Activated effector memory CD4-positive, alpha-beta T cell treated with anti-CD3 and anti-CD28 coated beads, Interleukin-2, amount 50 U/mL, for 16 hours (primary cell): ENCODE measurements at places on chromosomes 4 and X.

- no peak for DNase-seq
These were observed 35.7 kb downstream of the APOO start for GRCh38 chrX:23871905-23872546.

GRCh38 chr4:134622199-134622598, 420.6 kb upstream of the PABPC4L start:
- DNase-seq, result no peak

- no peak for DNase-seq
These were observed 101.0 kb downstream of the ATP11C start for GRCh38 chrX:139831675-139832456.

GRCh38 chr4:157895205-157895604, 277.6 kb downstream of the GASK1B start:
- DNase-seq, result no peak

DNA sequence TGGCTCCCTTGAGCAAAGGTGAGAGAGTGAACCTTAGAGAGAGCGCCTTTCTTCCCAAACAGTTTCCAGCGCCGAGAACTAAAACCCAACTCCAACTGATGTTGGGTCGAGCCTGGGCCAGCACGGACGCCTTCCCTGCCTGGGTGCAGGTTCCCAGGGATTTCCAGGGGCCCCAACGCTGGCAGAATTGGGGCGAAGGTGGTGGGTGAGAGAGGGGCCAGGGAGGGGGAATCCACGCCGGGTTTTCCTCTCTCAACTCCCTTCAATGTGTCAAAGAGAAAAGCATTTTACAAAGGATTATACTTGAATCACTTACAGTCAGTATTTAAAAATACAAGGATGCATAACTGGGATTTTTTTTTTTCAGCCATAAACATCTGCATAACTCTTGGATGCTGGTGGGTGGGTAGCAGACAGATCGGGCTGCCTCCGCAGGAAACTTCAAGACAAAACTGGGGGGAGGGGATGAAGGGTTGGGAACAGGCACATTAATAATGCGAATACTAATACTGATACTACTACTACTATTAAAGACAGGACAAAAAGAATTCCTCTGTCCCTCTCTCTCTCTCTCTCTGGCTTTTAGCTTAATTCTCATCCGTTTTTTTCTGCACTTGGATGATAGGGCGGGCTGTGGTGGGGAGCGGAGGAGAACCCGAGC, 1.3 kb upstream of the ARX start:
- DNase-seq, result no peak

- no peak for DNase-seq
These were observed 57.5 kb downstream of the PARM1 start for GRCh38 chr4:74990276-74990875.

DNA sequence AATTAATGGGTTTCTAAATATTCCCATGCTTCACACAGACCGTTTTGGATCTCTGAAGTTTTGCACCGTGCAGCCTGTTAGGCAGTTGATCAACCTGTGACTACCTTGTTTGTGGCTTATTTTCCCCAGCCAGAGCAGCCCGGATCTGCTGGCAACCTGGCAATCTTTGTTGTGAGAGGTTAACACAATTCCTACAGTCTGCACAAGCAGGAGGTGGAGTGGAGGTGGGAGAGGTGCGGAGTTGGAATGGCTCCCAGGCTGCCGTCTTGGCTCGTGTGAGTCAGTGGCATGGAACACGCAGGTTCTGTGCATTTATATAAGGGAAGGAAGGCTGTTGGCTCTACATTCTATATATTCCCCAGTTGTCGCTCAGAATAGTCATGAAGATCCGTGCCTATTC, 70.9 kb upstream of the STOX2 start:
- no peak for DNase-seq

- no peak for DNase-seq
These were observed 5.1 kb upstream of the WDR1 start for GRCh38 chr4:10121568-10122208.

DNA sequence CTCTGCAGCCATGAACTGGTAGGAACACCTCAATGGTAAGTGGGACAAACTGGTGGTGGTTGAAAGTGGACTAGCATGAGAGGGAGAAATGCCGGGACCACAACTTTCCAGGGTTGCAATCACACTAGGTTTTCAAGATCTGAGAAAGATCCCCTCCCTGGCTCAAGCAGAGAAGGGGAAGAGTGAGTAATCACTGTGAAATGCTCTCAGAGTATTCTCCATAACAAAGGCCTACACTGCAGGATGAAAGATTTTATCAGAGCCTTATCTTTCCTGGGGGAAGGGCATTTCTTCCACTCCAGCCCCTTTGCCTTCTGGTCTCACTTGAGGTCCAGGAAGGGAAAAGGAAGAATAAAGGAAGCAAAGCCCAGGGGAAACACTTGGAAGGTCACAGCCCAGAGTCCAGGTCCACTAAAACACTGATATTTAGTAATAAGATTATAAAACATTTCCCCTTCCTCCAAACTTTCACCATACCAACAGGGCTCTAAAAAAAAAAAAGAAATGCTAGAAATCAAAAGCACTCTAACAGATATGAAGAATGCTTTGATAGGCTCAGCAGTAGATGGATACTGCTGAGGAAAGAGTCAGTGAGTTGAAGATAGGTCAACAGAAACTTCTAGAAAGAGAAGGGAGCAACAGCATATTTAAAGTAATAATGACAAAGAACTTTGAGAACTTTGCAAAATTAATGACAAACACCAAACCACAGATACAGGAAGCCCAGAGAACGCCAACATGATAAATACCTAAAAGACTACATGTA, 95.9 kb downstream of the WDFY3 start:
- no peak for DNase-seq

DNA sequence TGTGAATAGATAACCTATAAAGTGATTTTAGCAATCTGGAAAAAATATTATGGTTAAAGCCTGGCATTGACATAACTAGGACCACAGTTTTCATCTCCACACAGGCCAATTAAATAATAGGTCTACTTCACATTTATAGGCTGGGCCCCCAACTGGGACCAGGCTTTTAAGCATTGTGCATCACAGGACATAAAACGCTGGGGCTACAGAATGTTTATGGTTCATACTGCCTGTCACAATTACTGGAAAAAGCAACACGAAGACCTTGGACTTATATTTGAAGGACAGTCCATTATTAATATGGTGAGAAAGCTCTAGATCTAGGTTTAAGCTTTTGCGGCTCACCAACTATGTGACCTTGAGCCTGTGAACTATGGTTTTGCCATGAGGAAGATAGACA, 94.2 kb downstream of the MFAP3L start:
- no peak for DNase-seq

- no peak for DNase-seq
These were observed 671.7 kb upstream of the NR3C2 start for GRCh38 chr4:149113804-149114430.

GRCh38 chr4:147590249-147590920, 26.8 kb upstream of the TMEM184C start:
- DNase-seq, result peak; percentile 69

GRCh38 chrX:19747652-19748610, 139.5 kb downstream of the SH3KBP1 start:
- DNase-seq, result peak; percentile 88

DNA sequence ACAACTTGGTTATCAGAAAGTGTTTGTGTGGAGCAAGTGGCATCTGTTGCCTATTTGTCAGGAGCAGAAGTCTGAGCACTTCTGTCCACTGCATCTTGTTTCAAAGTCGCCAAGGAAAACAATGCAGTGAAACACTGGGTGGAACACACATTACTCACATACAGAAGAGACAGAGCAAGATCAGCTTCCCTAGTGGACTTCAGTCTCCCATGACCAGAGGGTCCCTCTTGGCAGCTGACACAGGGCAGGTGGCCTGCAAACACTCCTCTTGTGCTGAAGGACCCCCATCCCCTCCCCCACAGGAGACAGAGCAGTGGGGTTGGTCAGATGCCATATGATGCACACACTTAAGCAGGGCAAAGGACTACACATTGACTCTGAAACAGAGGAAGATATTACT, 3.6 kb upstream of the BBS12 start:
- no peak for DNase-seq

DNA sequence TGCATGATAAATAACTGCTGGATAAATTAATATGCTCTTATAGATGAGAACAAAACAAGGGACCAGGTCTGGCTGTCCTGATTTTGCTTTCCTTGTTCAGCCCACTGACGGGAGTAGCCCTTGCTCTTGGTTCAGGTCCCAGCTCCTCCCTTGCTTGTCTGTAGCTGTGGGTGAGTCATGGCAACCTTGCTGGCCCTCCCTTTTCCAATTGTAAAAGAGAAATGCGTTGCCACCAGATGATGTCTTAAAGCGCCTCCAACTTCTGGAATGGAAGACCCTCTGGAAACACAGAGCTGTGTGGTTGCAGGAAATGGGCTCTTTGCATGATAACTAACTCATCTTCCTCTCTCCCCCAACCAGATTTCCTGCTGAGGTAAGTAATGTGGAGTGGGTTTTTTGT, 171.4 kb downstream of the AASDH start:
- DNase-seq, result no peak

GRCh38 chrX:72330131-72330530, 24.4 kb upstream of the CITED1 start:
- DNase-seq, result no peak

- no peak for DNase-seq
These were observed 10.1 kb upstream of the VMA21 start for GRCh38 chrX:151386838-151387459.

- DNase-seq, result peak; percentile 71
These were observed 141.4 kb downstream of the PPP3CA start for GRCh38 chr4:101205916-101206315.

GRCh38 chrX:47664737-47665136, 5.8 kb upstream of the UXT start:
- no peak for DNase-seq

GRCh38 chrX:43225626-43226328, 430.3 kb upstream of the MAOA start:
- DNase-seq, result no peak

DNA sequence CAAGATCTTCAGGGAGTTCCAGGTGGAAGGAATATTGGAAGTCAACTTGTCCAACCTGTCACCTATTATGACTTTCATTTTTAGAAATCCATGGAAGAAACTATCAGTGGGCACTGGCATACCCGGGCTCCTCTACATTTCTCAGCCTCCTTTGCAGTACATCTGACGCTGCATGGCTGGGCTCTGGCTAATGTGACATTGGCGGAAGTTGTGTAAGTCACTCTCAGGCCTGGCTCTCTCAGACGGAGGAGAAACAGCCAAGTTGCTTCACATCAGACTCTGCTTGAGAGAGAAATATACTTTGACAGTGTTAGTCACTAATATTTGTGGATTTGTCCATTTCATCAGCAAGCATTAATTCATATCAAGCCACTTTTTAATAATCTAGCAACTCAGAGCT, 4.5 kb downstream of the DCHS2 start:
- DNase-seq, result no peak

GRCh38 chr4:89823416-89823815, 13.5 kb downstream of the SNCA start:
- no peak for DNase-seq

DNA sequence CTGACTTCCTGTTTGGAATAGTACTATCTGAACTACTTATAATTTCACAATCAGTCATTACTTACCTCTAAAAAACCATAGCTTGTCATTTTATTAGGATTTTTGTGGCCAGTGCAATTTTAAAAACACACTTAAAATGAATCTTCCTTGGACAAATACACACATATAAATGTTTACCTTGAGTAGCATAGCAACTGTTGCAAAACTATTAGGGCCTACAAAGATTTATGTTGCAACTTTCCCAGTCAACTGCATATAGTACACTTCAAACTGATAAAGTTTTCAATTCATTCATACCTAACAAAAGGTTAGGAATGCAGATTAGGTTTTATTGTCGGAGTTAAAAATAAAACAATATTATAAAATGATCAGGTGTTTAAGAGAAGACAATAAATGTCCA, 193.0 kb downstream of the PDGFC start:
- no peak for DNase-seq

GRCh38 chrX:87370865-87371264, 146.7 kb upstream of the KLHL4 start:
- no peak for DNase-seq

- no peak for DNase-seq
These were observed 272.5 kb downstream of the ARHGAP10 start for GRCh38 chr4:148004228-148004857.

GRCh38 chr4:123468479-123469031, 72.0 kb downstream of the SPRY1 start:
- no peak for DNase-seq

DNA sequence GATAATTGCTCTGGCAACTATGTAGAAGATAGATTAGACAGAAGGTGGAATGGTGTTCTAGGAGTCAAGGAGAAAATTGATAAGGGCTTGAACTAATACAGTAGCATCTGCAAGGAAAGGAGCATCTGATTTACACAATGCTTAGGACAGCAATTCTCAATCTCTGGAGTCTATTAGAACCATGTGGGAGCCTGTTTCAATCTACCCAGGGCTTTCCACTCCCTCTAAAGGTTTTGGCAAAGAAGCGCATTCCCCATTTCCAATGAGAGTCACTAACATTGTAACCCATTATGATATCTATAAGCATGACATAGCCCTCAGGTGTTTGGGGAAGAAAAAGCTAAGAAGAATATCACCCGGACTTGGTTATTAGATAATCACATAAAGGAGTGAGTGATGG, 168.2 kb downstream of the COL25A1 start:
- DNase-seq, result no peak

- no peak for DNase-seq
These were observed 43.9 kb downstream of the PTTG2 start for GRCh38 chr4:38004062-38004461.

DNA sequence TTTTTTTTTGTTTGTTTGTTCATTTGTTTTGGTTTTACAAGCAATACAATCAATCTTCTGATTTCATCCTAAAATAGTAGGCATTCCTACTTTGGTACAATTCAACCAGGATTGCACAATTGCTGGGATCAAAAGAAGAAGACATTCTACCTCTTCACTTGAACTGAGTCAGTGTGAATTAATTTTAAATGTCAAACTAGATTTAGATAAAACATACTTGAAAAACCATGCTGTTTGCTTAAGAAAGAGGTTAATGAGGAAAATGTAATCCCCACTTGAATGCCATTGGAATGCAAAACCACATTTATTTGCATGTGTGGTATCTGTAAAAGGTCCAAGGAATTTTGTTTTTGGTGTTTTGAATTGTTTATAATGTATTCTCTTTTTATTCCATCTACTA, 40.5 kb downstream of the HAND2 start:
- DNase-seq, result no peak

GRCh38 chr4:8039853-8040252, 100.2 kb upstream of the AFAP1 start:
- no peak for DNase-seq

DNA sequence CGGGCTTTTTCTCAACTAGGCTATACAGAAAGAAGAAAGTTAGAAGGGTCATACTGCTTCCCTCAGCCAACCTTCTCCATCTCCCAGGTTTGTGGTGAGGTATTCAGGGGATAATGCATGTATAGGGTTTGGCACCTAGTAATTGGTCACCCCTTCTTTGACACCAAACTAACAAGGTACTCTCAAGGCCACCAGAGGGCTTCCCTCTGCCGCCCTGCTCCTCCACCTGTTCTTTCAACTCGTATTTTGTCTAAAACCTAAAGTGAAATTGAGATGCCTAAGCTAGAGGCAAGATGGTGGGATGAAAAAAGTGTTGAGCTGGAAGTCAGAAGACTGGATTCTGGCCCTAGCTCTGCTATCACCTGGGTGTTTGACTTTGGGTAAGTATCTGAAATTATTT, 22.0 kb downstream of the CT47C1 start:
- no peak for DNase-seq
